Stimulated activated CD4-positive, alpha-beta T cell treated with anti-CD3 and anti-CD28 coated beads, Interleukin-2, amount 100 ng/mL, for 4 hours (primary cell): ENCODE measurements at places on chromosomes 2 and 18.

- no peak for DNase-seq
Measured at GRCh38 chr2:31390324-31390723, 24.2 kb downstream of the XDH start.

DNA sequence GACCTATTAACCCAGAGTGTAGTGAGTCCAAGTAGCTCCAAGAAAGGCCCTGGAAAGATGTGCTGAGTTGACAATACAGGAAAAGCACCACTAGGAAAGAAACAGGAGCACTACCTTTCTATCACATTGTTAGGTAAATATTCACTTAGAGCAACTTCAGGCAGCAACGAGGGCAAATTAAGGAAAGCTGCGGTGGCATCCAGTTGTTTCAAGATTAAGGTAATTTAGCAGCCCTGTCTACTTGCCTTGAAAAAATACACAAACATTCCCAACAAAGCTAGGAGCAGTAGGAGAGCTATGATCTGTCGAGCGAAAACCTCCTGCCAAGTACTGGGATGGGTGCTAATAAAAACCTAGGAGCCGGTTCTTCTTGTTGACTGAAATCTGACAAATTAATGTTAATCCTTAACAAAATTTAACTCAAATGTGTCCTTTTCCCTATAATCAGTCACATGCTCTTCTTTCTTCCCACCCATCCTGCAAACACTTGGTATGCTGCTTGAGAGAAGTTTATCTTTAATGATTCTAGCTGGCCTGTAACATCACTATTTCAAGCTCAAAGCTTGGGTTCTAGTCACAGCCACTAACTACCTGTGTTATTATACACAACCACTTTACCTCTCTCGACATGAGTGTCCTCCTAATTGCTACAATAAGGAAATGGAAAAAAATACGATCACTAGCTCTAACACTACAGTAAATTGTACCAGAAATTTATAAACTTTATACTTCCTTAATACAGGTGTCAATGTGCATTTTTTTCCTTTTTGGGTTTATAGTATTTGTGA is 2.0 kb downstream of the ACAA2 start:
- no peak for DNase-seq

GRCh38 chr2:144553379-144553778 is 33.5 kb upstream of the ZEB2 start:
- DNase-seq, result no peak

DNA sequence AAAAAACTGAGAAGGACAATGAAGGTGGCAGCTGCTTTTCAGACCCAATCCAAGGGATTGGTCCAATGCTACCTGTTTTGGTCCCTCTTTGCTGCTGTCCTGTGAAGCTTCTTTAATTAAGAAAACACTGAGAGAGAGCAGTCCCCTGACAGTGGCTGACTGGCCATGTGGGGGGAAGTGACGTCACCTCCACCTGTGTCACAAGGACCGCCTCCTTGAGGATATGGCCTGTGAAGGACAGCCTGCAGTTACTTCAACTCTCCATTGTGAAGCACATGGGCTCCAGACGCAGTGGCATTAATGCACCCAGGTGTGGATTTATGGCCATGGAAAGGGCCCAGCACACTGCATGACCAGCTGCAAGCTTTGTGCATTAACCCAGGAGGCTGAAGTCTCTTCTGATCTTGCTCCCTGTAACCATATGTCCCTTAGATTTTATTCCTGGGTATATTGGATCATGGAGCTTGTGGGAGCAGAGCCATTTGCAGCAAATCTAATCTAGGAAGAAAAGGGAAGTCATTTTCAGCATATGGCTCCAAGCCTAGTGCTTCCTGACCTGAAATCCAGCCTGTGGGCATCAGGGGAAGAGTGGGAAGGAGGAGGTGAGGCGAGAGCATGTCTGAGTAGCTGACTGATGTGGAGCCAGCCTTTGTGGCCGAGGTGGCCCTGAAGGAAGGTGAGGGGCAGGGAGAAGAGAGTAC is 32.2 kb downstream of the KIF5C start:
- no peak for DNase-seq

GRCh38 chr2:242075168-242075567 is 205.6 kb downstream of the RTP5 start:
- no peak for DNase-seq

GRCh38 chr2:215352602-215353001 is 40.7 kb downstream of the ATIC start:
- no peak for DNase-seq
